ENCODE measurements at places on chromosomes 2 and 18.

GRCh38 chr2:202149936-202150335 lies 76.9 kb downstream of the KIAA2012 start:
- DNase-seq, result no peak

- no peak for DNase-seq
These were observed 143.3 kb upstream of the ZEB2 start for GRCh38 chr2:144663207-144663606.

- no peak for DNase-seq
These were observed 185.3 kb downstream of the PRKCE start for GRCh38 chr2:45836740-45837139.

DNA sequence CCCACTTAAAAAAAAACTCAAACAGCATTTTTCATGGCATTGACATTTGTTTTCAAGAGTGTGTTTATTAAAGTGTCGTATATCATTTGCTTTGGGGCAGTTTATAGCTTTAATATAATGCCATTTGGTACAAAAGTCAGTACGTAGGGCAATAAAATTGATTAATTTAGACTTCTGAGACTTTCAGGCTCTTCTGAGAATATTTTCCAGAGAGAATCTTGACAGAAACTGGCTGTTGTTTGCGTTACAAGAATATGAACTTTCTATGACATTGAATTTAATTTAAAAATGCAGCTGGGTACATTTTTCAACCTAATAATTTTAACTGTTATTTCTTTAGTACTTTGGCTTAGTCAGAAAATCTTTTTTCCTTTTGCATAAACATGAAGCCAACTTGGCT lies 98.9 kb downstream of the RNF144A start:
- no peak for DNase-seq

- DNase-seq, result no peak
These were observed 115.6 kb downstream of the RTTN start for GRCh38 chr18:70089858-70090257.

DNA sequence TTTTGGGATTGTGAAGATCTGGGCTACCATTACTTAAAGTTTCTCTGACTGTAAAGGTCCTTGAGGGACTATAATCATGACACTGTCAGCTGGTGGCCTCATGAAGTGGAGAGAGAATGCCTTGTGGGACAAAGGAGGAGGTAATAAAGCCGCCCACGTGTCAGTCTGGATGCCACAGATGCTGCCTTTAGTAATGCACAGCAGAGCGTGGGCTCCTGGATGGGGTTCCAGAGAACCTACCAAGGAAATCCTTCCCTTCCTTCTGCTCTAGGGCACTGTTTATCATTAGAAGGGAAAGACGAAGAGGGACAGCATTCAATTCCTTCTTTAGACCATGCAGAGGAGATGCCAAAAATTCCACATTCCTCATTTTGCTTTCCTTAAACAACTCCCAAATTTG lies 63.5 kb downstream of the COL5A2 start:
- DNase-seq, result no peak

DNA sequence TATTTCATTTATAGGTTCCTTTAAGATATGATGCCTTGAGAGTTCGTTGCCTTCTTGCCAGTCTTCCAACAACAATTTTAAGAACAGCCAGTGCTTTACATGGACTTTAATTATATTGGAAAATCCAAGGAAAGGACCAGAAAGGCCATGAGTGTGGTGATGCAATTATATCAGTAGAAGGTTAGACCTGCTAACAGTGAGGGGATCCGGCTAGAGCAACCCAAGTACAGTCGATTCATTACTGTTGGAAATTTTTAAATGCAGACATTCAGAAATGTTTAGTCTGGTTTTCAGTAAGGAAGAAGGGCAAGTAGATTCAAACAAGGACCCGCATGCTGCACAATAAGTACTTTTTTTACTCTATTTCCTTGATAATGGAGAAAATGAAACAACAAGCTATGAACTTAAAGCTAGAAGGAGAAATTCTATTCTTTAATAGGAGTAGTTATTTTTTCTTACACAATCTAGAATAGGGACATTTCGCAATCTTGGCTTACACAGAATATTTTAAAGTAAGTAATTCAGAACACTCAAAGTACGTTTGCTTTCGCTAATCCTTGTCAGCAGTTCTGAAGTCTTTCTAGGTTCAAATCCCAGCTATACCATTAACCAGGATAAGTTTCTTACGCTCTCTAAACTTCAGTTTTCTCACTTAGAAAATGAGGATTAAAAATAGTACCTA lies 405.5 kb downstream of the MEIS1 start:
- DNase-seq, result no peak

DNA sequence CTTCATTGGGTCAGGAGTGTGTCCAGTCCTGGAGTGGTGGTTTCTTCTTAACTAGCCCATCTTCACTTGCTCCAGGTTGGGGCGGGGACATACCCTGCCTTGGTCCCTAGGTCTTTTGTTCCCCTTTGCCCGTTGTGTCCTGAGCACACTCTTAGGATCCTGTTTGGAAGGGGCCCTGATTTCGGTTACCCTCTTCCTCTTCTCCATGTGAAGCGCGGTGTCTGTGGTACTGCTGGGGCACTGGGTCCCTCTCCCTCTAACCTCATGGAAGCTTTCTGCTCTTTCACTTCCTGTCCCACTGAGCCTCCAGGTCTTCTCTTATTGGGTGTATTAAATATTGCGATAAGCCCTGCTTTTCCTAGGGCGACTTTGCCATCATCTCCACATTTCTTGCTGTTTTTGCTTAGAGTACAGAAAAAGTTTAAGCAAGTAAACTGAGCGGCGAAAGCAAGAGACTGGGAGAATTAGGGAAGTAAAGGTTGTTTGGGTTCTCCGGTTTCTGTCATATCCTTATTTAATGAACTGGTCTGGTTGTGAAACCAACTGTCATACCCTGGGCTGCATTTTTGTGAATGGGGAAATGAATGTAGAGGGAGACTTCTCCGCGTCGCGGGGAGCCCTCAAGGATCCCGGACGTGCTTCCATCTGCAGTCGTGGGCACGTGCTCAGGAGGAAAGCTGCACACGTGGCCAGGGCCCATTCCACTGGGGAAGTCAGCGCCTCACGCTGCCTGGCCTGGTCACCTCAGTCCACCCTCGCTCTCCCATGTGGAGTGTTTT lies 73.8 kb upstream of the B3GNT7 start:
- no peak for DNase-seq

GRCh38 chr2:234257859-234258561 lies 207.5 kb downstream of the SPP2 start:
- DNase-seq, result no peak

- DNase-seq, result no peak
These were observed 200.4 kb downstream of the MEMO1 start for GRCh38 chr2:31810200-31810917.

DNA sequence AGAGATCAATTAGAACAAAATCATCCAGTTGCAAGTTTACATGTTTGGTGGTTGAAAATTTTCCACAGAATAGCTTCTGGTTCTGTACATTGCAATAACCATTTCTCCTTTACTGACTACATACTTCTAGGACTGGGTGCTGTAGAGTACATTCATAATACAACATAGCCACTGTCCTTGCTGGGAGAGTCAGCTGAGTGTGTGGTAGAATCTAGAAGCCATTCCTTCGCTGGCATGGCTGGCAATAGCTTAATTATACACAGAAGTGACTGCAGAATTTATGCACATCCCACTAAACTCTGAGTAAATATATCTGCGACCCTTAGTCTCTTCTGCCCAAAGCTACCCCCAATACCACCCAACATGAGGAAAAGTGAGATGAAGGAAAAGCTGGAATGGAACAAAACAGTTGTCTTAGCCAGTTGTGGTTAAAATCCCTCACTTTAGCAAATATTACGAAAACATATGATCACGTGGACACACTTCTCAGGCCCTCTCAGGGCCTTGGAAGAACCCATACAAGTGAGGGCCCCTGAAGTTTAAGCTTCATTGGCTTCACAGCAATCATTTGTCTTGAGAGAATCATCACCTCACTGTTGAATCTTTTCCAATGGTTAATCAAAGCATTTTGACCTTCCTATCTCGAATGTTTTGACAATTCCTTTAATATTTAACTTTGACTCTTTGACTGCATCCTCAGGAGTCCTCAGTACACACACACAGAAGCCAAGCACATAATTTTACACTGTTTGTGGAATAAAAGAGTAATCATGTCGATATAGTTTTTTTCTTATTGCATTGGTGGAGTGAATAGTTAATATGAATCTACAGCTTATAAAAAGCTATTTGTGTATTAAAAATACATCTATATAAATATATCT lies 225.1 kb downstream of the ZNF385B start:
- DNase-seq, result no peak

DNA sequence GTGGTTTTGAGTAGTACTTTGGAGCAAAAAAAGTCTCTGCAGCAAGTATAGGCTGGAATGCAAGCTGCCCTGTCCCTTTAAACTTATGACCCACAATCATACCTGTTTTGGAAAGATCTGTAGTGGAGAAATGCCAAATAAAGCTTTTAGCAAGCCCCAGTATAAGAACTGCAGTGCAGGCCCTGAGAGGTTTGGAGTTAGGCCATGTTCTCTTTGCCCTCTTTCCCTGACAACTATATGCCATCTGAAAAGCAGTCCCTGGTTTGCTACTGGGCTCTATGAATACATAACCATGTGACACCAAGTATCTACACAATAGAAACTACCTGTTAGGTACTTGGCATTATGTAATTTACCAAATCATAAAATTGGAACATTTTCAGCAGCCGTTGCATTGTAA lies 267.4 kb upstream of the HNMT start:
- DNase-seq, result no peak

- no peak for DNase-seq
These were observed 17.3 kb upstream of the GATA6 start for GRCh38 chr18:22152093-22152492.

DNA sequence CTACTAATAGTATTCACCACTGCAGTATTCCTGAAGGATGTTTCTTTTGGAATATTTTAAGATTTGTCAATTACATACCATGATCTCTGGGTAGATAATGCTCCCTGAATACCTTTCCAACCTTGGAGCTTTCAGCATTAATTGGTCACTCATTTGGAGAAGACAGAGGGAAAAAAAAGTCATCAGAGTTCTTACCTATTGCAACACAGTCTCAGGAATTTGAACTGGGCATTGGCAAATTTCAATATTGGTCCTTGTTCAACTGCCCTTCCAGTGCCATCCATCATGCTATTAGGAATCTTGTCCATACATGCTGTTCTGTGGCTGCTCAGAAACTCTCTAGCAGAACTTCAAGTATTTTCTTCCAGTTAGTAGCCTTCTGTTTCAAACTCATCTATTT lies 83.6 kb upstream of the KCNJ3 start:
- DNase-seq, result no peak

GRCh38 chr2:20676353-20677215 lies 9.6 kb downstream of the GDF7 start:
- no peak for DNase-seq

DNA sequence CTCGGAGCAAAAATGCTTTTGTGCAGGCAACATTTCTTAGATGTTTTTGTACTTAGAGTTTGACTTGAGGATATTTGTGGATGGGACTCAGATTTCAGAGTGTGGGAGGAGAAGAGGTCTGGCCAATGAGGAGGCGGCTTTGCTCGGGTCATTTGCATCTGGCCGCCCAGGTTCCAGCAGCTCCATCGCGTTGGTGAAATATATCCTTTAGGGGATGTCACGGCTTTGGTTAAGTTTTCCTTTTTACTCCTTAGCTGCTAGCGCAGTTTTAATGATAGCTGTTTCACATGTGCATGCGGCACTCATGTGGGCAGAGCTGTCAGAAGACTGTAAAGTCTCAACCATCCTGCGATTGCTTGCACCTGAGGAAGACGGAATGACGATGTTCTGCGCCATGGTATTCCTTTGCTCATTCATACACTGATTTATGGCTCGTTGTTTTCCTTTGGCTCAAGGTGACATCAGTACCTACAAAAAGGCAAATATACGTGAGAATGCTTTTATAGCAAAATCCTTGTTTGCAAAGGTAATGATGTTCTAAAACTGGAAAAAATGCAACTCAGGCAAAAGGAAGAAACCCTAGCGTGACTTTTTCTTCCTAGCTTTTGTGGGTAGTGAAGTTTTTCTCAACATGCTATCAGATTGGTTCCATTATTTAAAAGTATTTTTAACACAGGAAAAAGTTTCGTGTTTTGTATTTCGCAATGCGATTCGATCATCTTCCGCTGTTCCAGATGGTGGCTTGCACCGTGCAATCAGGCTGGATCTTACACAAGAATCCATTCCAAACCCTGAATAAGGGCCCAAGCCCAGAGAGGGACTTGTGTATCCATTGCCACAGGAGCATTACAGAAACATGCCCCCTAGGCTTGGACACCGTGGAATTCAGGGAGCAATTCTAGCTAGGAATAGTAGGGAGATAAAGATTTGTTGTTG lies 70.5 kb upstream of the ZNF516 start:
- no peak for DNase-seq

- DNase-seq, result no peak
These were observed 101.3 kb downstream of the FOXI3 start for GRCh38 chr2:88351249-88351601.

DNA sequence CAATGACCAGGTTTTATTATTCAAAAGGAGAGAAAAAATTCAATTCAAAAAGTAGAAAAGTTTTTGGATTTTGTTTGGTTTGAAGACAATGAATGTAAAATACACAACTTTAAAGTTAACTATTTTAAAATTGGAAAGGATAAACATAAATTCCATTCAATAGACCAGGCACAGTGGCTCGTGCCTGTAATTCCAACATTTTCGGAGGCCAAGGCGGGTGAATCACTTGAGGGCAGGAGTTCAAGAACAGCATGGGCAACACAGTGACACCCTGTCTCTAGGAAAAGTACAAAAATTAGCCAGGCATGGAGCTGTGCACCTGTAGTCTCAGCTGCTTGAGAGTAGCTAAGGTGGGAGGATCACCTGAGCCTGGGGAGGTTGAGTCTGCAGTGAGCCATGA lies 54.7 kb downstream of the SCN9A start:
- DNase-seq, result no peak

GRCh38 chr2:70686577-70687460 lies 81.2 kb downstream of the ADD2 start:
- no peak for DNase-seq

DNA sequence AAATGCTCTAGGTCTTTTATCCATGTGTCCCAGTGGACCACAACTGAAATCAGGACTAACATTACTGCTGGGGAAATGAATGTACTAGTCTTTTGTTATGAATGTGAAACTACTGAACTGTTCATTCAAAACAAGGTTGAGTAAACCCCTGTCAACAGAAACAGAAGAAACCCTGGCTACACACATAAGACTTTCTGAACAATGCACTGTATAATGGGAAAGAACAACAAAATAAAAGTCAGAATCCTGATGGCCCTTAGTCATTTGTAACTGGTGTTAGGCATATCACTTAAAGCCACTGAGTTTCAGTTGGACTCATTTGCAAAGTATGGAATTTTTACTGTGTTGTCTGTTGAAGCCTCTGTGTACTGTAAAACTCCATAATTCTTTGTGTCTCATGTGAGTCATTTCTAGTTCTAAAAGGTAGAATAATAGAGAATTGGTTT lies 77.0 kb upstream of the UBXN4 start:
- no peak for DNase-seq

- DNase-seq, result no peak
These were observed 78.0 kb upstream of the HPCAL1 start for GRCh38 chr2:10224734-10225133.

All from D721Med (cell line).